ENCODE measurements at places on chromosomes 1 and 21.

- DNase-seq, result peak; percentile 67
Observed at GRCh38 chr1:231929311-231929710, 302.7 kb downstream of the DISC1 start.

- no peak for DNase-seq
Observed at GRCh38 chr1:204443260-204443619, 31.6 kb upstream of the PPP1R15B start.

DNA sequence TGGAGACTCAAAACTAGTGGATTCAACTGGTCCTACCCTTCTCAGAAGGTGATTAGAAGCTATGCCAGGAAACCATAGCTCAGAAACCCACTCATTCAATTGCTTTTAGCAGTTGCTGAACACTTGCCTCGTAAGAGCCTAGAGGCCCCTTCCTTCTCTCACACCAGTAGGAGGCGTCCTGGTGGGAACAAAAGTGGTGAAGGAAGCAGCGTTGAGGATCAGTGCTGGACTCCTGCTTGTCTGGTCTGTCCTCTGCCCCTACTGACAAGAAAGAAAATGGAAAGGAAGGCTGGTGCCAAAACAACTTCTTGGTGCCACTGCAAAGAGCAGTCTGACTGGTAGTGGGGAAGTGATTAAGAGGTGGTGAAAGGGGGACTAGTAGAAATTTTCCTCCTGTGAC lies 269.7 kb downstream of the LMO4 start:
- DNase-seq, result no peak

DNA sequence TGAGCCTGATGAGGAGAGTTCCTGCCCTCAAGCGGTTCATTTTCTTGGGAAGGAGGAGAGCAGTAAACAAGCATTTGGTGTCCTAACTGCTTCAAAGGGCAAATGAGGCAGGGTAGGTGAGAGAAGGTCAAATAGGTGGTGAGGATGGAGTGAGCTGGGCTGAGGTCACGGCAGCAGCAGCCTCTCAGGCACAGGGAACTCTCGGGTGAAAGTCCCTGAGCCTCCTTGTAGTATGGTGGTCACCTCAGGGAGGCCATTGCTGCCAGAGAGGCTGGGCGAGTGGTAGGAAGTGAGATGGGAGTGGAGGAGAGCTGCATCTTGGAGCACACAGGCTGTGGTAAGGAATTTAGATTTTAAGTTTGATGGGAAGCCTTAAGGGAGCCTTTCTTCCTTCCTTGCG lies 4.0 kb downstream of the ADARB1 start:
- no peak for DNase-seq

- DNase-seq, result no peak
Observed at GRCh38 chr1:245587435-245588115, 432.8 kb downstream of the KIF26B start.

DNA sequence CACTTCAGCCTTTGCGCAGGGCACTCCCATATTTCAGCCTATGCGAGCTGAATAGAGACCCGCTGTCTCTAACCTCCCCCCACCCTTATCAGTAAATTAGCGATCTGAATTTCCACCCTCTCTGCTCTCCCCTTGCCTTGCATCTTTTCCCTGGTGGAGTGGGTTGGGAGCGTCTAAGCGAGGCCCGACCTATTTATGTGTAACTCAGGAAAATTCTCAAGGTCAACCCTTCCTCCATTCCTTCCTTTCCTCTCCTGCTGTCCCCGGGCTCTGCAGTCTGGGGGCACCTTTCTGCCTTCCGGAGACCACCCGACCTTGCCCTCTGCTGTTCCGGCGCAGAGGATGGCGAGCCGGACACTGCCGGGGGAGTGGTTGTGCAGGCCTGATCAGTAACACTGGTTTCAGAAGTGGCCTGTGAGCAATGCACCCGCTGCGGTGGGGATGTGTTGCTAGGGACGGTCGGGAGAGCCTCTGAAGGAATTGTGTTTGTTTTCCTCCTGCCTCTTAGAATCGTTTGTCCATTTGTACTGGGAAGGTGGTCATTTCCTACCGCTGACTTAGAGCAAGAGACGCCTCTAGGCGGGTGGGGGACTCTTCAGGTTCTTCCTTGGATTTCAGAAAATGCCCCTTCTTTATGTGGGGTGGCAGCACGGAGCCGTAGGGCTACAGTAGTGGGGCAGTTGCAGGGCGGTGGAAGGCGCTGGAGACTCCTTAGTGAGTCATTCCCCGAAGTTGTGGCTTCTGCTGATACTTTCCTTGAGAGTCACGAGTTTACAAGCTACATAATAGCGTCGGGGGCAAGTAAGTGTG lies 513 bp downstream of the MGST3 start:
- peak; percentile 58 for DNase-seq

GRCh38 chr1:226973898-226974543 lies 33.9 kb downstream of the COQ8A start:
- DNase-seq, result no peak

GRCh38 chr1:97350662-97351061 lies 570.2 kb downstream of the DPYD start:
- DNase-seq, result no peak

DNA sequence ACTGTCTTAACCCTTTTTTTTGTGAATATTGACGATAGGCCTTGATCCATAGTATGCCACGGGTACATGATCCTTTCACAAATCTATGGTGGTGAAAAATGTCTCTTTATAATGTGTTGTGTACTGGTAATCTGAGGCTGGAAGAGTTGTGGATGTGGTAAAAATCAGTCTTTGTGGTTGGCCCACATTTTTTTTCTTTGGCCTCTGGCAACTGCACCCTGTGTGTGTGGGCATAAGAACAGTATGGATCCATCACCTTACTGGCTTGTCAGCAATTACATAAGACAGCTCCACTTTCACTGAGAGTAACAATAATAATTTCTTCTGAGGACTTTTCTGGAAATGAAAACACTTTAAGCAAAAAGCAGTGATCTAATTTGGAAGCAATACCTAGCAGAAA lies 101.6 kb downstream of the GABPA start:
- DNase-seq, result no peak

DNA sequence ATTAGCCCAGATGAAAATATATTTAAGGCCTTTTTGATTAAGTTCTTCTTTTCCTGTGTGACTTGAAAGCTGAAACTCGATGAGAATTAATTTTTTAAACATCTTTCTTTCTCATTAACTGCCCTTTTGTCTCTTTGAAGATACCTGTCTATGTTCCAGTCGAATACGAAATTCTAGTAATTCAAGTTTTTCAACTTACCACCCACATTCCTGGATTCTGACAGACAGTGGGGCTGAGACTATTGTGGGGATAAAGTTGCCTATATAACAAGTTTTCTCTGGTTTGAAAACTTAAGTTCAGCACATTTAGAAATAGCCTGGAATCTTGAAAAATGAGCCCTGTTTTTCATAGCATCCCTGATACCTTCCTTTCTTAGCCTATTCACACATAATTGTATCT lies 114.6 kb downstream of the NTNG1 start:
- DNase-seq, result no peak

DNA sequence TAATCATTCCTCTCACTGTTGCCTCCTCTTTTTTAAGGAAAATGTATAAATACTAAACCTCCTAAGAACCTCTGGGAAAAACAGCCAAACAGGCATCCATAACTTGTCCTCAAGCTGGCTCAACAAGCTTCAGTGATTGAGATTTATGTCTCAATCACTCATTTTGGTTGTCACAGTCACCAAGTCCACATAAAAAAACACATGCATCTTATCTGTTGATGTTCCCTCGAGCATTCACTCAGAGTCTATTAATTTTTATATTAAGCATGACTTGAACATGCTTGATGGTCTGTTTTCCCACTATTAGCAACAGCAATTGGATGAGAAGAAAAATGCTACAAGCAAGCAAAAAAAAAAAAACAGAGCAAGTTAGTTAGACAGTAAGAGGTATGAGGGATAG lies 254.3 kb downstream of the RGS7 start:
- DNase-seq, result no peak

DNA sequence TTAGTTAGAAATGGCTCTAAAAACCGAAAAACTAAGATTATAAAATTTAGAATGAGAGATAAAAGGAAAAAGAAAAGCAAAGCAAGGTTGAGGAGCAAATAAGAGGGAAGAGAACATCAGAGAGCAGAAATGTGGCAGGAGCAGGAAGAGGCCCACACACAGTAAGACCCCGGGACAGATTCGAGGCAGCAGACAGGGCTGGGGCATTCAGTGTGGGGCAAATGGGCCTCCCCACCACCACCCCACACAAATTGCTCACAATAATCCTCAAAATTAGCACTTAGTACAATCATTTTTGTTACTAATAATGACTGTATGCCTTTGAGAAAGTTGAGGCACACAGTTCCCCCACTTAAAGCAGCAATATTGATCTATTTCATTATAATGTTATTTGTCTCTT lies 17.1 kb upstream of the SLC44A3 start:
- DNase-seq, result no peak

Measured in NCI-H146 (cell line).